Left hindlimb (tissue), 1 donor: ENCODE measurements at places on chromosomes 13 and 19.

- DNase-seq, result no peak
Observed at GRCh38 chr19:50772476-50772875, 2.2 kb downstream of the GPR32 start.

- DNase-seq, result no peak
Observed at GRCh38 chr19:58203814-58204475, 21.1 kb downstream of the ZNF274 start.

GRCh38 chr19:33388725-33389420 lies 15.4 kb downstream of the CEBPG start:
- DNase-seq, result peak; percentile 63

- DNase-seq, result no peak
Observed at GRCh38 chr13:83940742-83941141, 58.5 kb upstream of the SLITRK1 start.

DNA sequence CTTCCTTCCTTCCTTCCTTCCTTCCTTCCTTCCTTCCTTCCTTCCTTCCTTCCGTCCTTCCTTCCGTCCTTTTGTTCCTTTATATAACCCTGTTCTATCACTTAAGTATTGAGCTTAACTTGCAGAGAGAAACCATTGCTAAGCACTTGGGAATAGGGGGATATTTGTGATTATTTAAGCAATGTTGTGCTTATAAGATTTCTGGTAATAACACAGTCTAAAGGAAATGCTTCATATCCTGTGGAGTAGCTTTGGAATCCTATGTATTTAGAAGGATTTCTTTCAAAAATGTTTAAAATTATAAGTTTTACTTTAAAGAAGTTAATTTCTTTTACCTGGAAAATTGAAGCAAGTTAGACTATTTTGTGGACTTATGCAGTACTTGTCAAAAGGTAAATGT lies 209.8 kb downstream of the PCCA start:
- no peak for DNase-seq

DNA sequence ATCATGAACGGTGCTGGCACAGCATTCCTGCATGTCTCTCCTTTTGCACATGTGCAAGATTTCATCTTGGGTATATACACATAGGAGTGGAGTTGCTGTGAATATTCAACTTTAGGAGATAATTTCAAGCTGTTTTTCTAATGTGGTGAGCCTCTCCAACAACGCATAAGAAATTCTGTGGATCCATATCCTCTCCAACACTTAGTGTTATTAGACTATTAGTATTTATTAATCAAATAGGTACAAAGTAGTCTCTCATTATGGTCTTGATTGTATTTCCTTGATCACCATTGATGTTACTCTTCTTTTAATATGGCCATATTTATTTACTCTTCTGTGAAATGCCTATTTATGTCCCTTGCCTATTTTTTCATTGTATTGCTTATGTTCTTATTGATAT lies 114.5 kb downstream of the URI1 start:
- DNase-seq, result no peak

- no peak for DNase-seq
Observed at GRCh38 chr13:27770809-27771208, 21.5 kb upstream of the GSX1 start.

DNA sequence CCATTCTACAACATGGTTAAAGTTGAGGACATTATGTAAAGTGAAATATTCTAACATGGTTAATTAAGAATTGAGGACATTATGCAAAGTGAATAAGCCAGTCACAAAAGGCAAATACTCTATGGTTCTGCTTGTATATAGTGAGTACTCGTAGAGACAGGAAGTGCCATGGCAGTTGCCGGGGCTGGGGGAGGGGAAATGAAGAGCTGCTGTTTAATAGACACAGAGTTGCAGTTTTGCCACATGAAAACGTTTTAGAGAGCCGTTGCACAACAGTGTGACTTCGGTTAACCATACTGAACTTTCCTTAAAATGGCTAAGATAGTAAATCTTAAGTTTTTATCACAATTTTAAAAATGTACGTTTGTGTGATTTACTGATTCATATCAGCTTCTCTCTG lies 176.9 kb downstream of the SHISA2 start:
- no peak for DNase-seq

GRCh38 chr19:39509233-39509632 lies 5.7 kb upstream of the SELENOV start:
- no peak for DNase-seq

DNA sequence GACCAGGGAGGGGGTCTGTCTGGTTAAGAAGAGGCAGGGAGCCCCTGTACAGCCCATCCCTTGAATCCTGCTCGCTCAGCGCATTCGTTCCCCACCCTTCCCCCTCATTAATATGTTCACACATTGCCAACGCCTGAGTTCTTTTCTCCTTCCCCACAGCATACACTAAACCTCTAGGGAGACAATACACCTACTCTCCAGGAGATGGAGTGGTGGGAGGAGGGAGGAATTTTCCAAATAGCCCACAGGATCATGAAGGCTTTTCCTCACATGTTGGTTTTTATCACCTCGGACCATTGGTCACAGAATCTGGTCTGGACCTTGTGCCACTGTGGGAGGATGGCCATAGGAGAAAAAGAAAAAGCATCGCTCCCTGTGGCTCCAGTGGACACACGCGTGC lies 294.9 kb downstream of the SHISA2 start:
- no peak for DNase-seq

DNA sequence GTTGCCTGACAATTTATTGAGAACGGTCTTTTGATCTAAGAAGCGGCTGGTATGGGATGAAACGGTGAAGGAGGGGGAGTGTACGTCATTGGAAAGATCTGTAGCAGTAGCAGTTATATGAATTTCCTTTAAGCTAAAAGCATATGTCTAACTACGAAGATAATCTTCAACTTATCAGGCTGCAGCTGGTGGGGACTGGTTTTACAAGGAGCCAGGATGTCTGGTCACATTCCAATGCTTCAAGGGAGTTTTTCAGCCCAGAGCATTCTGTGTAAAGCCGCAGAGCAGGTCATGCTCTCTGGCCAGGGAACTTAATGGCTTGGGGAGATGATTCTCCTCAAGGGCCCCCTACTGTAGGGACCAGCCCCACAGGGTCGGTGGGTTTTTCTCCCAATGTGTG lies 29.2 kb downstream of the CLEC4M start:
- DNase-seq, result no peak

DNA sequence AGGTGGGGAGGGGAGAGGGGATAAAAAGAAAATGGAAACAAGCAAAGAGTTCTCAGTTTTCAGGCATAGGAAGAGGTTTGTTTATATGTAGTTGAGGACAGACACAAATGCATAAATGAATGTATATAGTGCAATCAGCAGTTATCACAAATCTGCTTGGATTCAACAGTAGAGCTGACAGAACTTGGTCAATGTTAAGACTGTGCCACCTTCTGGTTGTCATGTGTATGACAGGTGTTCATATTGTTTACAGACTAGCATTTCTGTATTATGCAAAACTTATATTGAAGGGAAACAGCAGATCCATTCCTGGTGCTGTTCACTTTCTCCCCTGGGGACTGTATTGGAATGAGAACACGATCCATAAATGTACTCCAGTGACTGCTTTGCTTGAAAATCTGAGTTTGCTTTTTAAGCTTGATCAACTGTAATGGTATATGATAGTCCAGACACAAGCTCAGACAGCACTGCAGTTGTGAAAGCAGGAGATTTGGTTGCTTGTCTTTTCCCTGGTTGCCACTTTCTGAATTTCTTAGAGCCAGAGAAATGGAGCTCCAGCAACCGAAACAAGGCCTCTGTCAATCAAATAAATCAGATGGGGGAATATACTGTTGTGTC lies 319.5 kb upstream of the OBI1 start:
- DNase-seq, result no peak

GRCh38 chr19:3065675-3066357 lies 3.5 kb upstream of the TLE5 start:
- DNase-seq, result peak; percentile 16
